ENCODE measurements at places on chromosomes 16 and 17. TPM values are rescaled to one million over a fixed set of nuclear protein-coding genes. Genes with fewer than 3 reads are reported as not detected.

Gene KRTAP4-1
- polyA plus RNA-seq: not detected

DNA sequence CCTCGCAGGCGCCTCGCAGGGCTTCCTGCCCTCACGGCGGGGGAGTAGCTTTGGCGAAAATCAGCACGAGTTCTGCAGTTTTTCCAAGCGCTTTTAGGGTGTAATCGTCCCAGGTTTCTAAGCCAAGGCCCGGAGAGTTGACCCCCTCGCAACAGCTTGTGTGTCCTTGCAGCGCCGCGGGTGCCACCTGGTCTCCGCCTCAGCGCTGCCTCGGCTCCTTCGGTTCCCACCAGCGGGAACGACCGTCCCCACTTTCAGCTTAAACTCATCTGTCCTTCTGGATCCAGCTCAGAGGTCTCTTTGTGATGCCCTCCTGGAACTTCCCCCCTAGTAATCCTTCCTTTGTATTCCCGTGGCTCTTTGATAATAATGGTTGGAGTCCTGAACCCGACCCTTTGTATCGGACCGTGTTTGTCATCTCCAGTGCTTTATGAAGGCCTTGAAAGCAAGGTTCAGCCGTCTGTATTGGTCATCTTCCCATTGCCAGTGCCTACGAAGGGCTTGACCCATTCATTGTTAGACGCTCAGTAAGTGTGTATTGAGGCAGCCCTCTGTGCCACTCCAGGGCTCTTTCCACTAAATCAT is 858 bp upstream of the SMARCE1 start:
- H3K27ac ChIP-seq: peak overlapping the region; percentile 95
- peaks cover 30% of the 10 kb centered on the region for H3K4me1 ChIP-seq
- DNase-seq: no peak
- peak overlapping the region; percentile 89 for H3K4me3 ChIP-seq
- peaks cover 15% of the 10 kb centered on the region for H3K36me3 ChIP-seq

GRCh38 chr17:57234061-57234738 is 22.1 kb upstream of the MSI2 start:
- H3K36me3 ChIP-seq: no peaks in the 10 kb centered on the region
- no peak overlapping the region for H3K4me3 ChIP-seq
- no peak for DNase-seq
- no peaks in the 10 kb centered on the region for H3K4me1 ChIP-seq
- H3K27ac ChIP-seq: no peak overlapping the region
- no peaks in the 10 kb centered on the region for H3K27me3 ChIP-seq

DNA sequence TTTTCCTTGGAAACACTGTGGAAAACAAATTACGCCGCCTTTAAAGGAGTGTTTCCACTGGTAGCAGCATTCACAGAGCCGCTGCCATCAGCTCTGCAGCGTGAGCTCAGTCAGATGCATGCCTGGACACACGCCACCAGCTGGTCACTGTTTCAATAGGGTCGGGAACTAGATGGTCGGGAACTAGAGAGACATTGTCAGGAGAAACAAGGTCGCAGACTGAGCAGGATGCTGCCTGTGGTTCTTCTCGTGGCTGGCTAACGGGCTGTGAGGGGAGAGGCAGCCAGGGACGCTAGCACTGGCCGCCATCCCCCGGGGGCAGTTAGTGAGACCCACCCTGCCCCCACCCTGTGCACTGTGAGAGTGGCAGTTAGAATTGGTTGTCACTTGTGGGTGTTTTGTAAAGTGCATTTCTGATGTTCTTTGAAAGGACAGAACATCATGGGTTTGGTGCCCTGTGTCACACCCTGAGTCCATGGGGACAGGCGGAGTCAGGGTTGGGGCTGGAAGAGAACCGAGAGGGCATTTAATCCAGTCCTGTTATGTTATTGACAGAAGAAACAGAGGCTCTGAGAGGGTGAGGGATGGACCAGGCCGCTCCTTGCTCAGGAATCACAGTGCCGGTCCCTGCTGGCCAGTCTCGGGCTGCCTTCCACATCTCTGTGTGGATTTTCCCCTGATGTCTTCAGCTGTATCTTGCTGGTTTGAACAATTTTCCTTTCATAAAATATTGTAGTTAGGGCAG is 86.3 kb downstream of the SPECC1 start:
- DNase-seq: no peak
- H3K4me1 ChIP-seq: no peaks in the 10 kb centered on the region
- no peaks in the 10 kb centered on the region for H3K36me3 ChIP-seq
- H3K27me3 ChIP-seq: no peaks in the 10 kb centered on the region
- H3K4me3 ChIP-seq: no peak overlapping the region

DNA sequence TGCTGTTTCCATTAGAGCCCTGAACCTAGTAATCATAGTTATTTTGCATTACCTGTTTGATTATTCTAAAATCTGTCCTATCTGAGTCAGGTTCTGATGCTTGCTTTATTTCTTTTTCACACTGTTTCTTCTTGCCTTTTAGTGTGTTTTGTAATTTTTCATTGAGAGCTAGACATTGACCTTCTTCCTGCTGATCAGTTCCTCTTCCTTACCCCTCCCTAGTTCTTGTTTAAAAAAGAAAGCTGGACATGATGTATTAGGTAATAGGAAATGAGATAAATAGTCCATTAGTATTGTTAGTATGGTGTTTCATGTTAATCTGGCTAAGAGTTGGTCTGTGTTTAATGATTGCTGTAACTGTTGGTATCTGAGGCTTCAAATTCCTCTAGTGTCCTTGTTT is 13.4 kb downstream of the WWP2 start:
- H3K4me1 ChIP-seq: no peaks in the 10 kb centered on the region
- no peak overlapping the region for H3K4me3 ChIP-seq
- DNase-seq: no peak
- H3K27ac ChIP-seq: no peak overlapping the region
- no peaks in the 10 kb centered on the region for H3K36me3 ChIP-seq

- no peaks in the 10 kb centered on the region for H3K27me3 ChIP-seq
- H3K27ac ChIP-seq: no peak overlapping the region
These were observed 97.3 kb downstream of the SDK2 start for GRCh38 chr17:73546770-73547536.

DNA sequence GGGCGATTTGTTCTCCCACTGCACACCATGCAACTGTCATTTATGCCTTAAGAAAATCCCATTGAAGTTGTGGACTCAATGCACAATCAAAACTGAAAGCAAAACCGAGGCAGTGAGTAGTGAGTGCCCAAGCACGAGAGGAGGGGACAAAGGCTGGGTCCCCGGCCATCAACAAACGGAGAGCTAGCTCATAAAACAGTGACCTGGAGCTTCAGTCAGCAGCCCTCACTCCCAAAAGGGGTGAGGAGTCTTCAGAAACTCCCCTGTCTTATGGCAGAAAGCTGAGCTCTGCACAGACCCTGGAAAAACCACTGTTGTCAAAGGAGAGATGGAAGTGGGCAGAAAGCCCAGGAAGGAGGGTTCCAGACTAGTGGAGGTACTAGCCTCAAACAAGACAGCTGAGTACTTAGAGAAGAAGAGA is 96.9 kb downstream of the ADCY9 start:
- H3K36me3 ChIP-seq: no peaks in the 10 kb centered on the region
- H3K27me3 ChIP-seq: no peaks in the 10 kb centered on the region
- DNase-seq: no peak
- H3K4me1 ChIP-seq: no peaks in the 10 kb centered on the region

- DNase-seq: no peak
- no peak overlapping the region for H3K27ac ChIP-seq
- no peak overlapping the region for H3K4me3 ChIP-seq
- H3K27me3 ChIP-seq: no peaks in the 10 kb centered on the region
- H3K4me1 ChIP-seq: no peaks in the 10 kb centered on the region
These were observed 14.5 kb downstream of the MPO start for GRCh38 chr17:58265902-58266875.

DNA sequence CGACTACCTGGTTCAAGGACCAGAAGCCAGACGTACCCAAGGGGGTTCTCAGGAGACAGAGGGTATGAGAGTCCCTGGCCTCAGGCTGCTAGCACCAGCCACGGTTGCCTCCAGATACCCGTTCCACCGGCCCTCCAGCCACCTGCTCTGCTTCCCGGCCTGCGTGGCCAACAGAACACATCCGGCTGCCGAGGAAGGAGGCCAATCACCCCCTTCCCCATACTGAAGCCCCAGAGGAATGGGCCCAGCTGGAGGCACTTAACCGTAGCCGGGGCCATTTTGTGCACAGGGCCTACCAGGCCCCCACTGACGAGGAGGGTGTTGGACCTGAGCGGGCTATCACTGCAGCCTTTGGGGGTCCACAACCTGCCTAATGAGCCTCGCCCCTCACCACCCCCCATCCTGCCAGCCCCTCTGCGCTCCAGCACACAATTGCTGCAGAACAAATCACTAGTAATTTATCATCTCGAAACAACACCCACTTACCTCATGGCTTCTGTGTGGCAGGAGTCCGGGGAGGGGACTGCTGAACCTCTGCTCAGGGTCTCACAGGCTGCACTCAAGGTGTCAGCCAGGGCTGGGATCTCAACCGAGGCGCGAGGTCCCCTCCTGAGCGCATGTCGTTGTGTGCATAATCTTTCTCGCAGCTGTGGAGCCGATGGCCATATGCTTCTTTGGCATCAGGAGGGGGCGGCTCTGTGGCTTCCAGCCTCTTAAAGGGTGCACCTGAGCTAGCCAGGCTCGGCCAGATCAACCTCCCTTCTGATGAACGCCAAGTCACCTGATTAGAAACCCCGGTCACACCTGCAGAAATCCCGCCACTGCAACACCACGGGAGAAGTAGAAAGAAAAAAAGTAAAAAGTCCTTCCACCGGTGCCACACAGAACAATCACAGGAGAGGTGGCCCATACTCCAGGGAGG is 10.1 kb upstream of the KREMEN2 start:
- no peaks in the 10 kb centered on the region for H3K27me3 ChIP-seq
- H3K4me3 ChIP-seq: no peak overlapping the region
- H3K27ac ChIP-seq: no peak overlapping the region
- H3K4me1 ChIP-seq: no peaks in the 10 kb centered on the region
- peaks cover 14% of the 10 kb centered on the region for H3K36me3 ChIP-seq

Measured in naive thymus-derived CD4-positive, alpha-beta T cell (primary cell).